GM13976 (cell line): ENCODE measurements at places on chromosomes 4 and X.

DNA sequence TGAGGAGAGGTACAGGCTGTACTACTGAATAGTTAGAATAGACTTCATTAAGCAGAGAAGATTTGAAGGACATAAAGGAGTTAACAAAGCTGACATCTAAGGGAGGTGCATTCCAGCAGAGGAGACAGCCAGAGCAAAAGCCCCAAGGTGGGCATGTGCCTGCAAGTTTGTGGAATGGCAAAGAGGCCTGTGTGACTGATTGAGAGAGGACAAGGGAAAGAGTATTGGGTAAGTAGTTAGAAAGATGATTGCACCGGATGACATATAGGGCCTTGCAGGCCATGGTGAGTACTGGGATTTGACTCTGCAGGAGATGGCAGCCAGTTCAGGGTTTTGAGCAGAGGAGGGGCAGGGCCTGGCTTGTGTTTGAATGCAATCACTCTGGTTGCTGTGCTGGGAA, 55.9 kb downstream of the FMR1NB start:
- no peak for DNase-seq

DNA sequence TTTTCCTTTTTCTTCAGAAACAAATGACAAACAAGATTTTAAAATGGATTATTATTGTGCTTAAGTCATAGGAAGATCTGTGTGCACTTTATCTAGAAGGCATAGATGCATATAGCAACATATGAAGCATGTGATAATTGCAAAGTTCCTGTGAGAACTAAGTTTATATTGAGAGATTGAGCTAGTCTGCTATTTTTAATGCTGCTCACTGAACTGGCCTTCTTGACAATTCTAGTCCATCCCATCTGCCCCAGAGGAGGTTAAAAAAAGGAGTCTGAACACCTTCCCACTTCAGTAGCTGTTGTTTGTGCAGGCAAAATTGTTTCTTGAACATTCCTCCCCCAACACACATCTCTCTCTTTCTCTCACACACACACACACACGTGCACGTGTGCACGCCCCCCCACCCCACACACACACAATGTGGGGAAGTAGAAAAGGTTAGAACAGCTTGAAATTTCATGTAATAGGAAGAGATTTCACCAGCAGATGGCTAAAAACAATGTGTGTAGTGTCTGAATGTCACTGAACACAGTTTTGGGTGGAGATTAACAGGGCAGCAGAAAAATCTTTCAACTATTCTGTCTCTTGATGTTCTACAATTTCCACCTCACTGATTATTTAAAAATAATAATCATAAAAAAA, 108.0 kb downstream of the GPM6A start:
- no peak for DNase-seq

DNA sequence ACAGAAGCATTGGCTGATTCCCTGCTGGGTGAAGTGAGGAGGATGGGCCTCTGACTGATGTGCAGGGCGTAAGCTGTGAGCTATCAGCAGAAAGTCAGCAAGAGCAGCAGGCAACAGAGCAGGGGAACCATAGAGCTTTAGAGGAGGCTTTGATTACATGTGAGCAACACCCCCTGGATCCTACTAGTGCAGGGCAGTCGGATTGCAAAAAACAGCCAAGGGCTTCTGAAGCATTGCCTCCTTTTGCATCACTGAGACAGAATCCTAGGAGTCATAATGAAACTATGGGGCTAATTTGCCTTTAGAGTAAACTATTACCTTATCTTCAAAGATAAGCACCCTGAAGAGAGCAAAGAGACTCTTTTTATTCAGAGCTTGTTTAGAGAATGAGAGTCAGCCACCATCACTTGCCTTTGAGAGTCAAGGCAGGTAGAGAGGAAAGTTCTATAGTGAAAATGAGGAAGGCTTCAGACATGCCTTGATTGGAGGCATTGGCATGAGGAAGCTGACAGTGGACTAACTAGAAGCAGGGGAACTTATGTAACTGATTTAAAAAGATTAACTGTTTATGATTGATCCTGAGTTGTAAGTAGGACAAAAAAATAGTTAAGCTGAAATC, 420.3 kb downstream of the PDHA2 start:
- no peak for DNase-seq

- DNase-seq = no peak
These were observed 113.1 kb upstream of the INPP4B start for GRCh38 chr4:142959173-142959572.

- no peak for DNase-seq
These were observed 392.3 kb downstream of the PACRGL start for GRCh38 chr4:21092531-21092930.

- DNase-seq = no peak
These were observed 5.1 kb upstream of the CENPC start for GRCh38 chr4:67550451-67550850.
